ENCODE measurements at places on chromosomes 13 and 19.

- DNase-seq = no peak
Observed at GRCh38 chr19:14434543-14435319, 1.6 kb downstream of the PKN1 start.

DNA sequence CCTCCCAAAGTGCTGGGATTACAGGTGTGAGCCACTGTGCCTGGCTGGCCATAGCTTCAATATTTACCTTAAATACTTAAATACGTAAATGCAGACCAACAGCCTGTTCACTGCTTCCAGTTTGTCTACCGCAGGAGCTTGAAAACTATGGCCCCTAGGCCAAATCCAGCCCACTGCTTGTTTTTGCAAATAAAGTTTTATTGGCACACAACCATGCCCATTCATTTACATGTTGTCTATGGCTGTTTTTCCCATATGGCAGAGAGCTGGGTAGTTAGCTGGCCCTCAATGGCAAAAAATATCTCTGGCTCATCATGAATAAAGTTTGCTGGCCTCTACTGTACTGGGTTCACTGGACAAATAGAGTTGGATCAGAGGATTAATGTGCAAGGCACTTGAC lies 11.8 kb downstream of the PRR12 start:
- DNase-seq = no peak

- DNase-seq = no peak
Observed at GRCh38 chr19:1223018-1223855, 14.6 kb downstream of the CBARP start.

GRCh38 chr13:48682436-48682835 lies 28.7 kb downstream of the CYSLTR2 start:
- DNase-seq = no peak

DNA sequence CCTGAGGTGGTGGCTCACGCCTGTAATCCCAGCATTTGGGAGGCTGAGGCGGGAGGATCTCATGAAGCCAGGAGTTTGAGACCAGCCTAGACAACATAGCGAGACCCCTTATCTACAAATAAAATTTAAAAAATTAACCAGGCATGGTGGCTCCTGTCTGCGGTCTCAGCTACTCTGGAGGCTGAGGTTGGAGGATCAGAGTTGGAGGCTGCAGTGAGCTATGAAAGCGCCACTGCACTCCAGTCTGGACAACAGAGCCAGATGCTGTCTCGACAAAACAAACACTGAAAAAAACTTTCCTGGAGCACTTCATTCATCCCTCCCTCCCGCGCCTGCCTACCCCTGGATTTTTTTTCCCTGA lies 665 bp upstream of the ATG4D start:
- DNase-seq = no peak

GRCh38 chr19:49559928-49560327 lies 20.4 kb downstream of the NOSIP start:
- no peak for DNase-seq

GRCh38 chr13:33745370-33746324 lies 72.3 kb upstream of the RFC3 start:
- DNase-seq = no peak

DNA sequence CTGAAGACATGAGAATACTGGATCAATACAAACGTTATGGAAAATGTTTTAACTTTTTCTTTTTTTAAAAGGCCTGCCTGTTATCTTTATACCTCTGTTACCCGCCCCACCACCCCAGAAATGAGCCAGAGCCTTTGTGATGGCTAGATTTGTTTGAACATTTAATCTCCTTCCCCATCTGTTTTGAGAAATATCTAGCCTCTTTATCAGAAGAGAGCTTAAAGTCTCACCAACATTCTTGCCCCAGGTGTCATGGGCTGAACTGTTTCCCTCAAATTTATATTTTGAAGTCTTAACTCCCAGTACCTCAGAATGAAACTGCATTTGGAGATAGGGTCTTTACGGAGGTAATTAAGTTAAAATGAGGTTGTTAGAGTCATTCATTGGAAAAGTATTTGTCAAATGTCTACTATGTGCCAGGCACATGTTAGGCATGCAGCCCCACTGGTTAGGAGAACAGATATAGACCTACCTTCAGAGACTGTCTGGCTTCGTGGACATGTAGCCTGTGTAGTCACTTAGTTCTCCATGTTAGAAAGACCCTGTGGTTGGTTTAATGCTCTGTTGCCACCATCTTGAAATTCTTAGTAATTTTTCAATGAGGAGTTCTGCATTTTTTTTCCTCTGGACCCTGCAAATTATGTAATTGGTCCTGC lies 6.3 kb upstream of the RB1 start:
- no peak for DNase-seq

GRCh38 chr19:52949422-52949821 lies 13.3 kb downstream of the ZNF816 start:
- DNase-seq = no peak

GRCh38 chr19:30428092-30428680 lies 56.0 kb downstream of the ZNF536 start:
- DNase-seq = no peak

GRCh38 chr13:111022886-111023285 lies 92.2 kb upstream of the ARHGEF7 start:
- no peak for DNase-seq

DNA sequence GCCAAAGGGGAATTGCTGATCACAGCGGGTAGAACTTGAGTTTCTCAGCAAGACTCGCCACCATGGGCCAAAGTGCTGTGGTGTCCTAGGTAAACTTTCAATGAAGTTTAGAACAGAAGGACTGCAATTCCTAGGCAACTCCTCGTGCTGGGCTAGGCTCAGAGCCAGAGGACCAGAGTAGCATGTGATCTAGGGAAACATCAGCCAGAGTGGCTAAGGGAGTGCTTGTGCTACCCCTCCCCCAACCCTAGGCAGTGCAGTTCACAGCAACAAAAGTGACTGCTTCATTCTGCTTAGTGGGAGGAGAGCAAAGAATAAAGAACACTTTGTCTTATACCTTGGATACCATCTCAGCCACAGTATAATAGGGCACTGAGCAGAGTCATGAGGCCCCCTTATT lies 1658.6 kb upstream of the MIR17HG start:
- DNase-seq = no peak

GRCh38 chr19:38033658-38034491 lies 126.9 kb downstream of the SIPA1L3 start:
- no peak for DNase-seq

DNA sequence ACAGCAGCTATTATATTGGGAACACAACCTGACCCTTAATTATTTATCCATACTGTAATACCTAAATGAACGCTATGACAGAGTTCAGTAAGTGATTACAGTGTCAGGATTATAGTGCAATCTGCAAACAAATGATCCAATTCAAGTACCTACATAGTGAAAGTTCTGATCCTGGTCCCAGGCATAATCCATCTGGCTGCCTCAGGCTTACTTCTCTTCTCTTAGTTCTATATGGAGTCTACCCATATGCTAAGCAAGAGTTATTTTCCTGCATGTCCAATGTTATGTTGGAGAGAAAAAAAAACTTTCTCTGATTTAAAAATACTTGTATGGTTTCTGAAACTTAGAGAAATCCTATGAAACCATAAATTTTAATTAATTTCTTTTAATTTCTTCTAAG lies 1487.7 kb upstream of the SLC10A2 start:
- DNase-seq = no peak

DNA sequence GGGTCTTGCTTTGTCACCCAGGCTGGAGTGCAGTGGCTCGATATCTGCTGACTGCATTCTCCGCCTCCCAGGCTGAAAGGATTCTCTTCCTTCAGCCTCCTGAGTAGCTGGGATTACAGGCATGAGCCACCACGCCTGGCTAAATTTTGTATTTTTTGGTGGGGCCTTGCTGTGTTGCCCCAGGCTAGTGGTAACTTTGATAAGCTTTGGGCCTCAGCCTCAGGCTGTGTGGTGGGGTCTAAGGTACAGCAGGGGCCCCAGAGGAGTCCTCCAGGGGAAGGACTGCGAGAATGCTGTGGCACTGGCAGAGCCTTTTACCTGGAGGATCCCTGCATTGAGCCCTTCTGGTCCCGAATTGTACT lies 7.2 kb downstream of the DOT1L start:
- no peak for DNase-seq

- DNase-seq = no peak
Observed at GRCh38 chr13:34409496-34410182, 532.4 kb upstream of the NBEA start.

- no peak for DNase-seq
Observed at GRCh38 chr13:113616991-113617749, 32.6 kb downstream of the TFDP1 start.

Measured in stimulated activated CD4-positive, alpha-beta T cell treated with anti-CD3 and anti-CD28 coated beads, Interleukin-12 subunit alpha, Interleukin-12 subunit beta, amount 100 ng/mL, for 48 hours (primary cell).